ENCODE measurements at places on chromosomes 4 and X.

DNA sequence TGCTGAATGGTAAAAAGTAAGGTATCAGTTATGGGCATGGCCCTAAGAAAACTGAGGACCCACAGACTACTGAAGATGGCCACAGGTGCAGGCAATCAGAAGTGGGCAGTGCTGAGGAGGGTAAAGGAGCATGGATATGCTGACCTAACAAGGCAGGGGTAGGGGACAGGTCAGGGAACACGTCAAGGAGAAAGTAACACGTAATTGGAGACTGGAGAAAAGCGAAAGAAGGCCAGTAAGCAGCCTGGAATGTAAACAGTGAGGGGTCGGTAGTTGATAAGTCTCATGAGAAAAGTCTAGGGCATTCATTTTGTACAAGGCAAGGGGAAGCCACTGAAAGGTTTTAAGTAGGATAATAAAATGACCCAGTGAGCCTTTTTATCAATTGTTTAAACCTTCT lies 153.3 kb downstream of the PRDM5 start:
- DNase-seq: no peak

DNA sequence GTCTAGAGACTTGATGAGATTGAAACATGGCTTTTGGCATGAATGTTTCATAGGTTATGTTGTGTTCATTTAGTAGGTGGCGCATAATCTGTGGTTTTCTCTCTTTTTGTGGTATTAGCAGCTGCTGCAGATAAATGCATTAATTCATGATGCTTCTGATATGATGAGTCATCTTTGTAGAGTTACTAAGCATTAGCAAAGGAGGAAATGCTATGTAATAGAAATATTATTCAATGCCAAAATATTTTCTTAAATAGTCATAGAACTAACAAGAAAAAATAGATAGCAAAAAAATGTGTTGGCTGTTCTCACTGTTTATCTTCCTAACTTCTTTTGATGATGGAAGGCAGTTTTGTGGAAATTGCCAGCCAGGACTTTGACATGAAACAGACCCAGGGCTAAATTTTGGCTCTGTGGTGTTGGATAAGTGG lies 3.6 kb downstream of the ZXDB start:
- no peak for DNase-seq

DNA sequence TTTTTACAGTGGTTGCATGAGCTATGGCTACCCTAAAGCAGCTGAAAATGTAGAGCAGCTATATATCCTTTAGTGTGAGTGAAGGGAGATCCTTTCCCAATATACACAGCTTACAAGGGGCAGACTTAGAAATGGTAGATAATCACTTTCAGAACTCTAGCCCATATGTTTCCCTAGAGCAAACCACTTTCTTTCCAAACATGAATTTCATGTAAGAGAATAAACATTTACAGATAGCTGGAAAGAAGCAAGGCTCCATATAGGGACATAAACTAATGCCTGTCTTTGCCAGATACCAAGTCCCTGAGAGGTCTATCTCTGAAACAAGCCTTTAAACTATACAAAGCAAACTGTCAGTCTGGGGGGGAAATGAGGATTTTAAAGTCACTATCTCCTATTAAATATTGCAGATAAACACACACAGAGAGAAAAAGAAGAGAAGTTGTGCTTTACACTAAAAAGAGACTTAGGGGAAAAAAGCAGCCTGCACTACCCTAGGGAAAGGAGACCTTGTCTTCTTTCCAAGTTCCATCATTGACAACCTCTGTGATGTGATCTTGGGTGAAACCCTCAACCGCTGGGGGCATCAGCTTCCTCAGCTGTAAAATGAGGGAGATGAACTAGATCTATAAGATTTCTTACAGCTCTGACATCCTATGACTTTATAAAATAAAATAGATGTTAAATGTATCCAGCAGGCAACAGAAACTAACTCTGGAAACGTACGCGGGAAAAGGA lies 73.6 kb downstream of the TMEM156 start:
- DNase-seq: no peak

DNA sequence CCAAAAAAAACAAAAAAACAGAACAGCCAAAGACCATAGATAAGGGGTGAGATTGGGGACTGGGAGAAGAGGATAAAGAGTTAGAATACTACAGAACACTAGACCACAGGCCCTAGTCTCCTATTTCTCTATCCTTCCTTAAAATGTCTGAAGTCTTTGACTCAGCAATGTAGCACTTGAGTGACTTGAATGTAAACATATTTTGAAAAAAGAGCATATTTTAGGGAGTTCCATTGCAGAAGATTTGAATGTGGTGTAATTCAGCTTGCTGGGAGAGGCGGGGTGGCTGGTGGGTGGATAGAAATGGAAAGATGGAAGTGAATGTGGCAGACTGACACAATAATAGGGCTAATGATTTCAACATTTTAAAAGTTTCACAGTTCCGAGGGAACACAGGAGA lies 144.9 kb downstream of the CHIC2 start:
- no peak for DNase-seq

- DNase-seq: no peak
Observed at GRCh38 chr4:18798123-18798522, 776.6 kb upstream of the LCORL start.

GRCh38 chr4:29423836-29424721 lies 1296.1 kb upstream of the PCDH7 start:
- no peak for DNase-seq

DNA sequence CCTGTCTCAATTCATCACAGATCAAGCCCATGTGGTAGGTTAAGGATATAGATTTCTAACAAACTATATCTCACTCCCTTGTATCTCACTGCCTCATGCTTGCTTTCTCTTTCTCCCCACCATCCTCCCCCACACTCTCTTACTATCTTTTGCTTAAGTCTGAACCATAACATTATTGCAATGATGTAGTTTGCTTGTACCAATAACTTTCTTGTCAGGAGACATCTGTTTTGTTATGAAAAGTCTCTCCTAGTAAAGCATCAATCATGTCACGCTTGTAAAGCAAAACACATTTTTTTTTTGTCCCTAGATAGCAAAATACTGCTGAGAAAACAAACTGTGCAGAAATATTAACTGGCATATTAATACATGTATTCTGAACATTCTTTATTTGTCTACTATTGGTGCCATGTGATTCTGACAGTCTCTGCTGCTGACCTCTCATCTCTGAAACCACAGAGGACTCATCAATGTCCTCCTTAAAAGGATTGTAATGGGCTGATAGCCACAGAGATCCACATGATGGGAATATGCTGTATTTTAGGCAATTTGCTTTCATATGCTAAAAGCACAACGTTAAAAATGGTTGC lies 217.5 kb downstream of the VEGFC start:
- no peak for DNase-seq

- no peak for DNase-seq
Observed at GRCh38 chr4:2006956-2007653, 1.7 kb downstream of the NELFA start.

GRCh38 chr4:138200236-138200590 lies 41.9 kb downstream of the SLC7A11 start:
- no peak for DNase-seq

GRCh38 chr4:159019356-159019755 lies 83.5 kb upstream of the RAPGEF2 start:
- no peak for DNase-seq

DNA sequence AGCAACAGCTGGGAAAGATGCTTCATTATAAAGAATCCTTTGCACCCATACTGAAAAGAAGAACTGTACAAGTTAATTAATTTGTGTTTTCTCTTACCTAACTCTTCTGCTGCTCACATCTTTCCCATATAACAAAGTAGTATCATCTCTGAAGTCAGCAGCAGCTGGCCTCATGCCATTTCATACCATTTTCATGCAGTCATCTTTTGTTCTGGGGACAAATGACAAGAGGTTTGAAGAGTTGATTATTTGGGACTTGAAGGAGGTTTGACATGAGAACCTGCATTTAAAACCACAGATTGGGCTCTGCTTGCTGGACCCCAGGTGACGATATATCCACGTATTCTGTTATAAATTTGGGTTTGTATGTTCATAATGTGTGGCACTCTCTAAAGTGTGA lies 430.3 kb downstream of the SPRY1 start:
- no peak for DNase-seq

GRCh38 chrX:9369802-9370291 lies 95.0 kb upstream of the TBL1X start:
- no peak for DNase-seq

DNA sequence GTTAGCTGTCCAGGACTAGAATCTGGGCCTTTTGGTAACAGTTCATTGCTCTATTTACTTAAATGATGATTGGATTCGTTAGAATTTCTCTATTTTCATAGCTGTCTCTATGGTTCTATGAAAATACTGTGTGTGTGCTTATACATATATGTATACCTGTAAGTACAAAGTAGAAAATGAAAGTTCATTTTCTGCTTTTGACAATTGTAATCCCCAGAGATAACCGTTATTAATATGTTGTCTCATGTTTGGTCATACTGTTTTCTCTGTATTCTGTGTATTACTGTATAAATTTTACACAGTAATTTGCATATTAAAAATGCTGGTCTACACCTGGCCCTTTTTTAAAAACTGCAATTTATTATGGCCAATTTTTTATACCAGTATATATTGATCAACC lies 55.4 kb downstream of the CLCN3 start:
- no peak for DNase-seq

DNA sequence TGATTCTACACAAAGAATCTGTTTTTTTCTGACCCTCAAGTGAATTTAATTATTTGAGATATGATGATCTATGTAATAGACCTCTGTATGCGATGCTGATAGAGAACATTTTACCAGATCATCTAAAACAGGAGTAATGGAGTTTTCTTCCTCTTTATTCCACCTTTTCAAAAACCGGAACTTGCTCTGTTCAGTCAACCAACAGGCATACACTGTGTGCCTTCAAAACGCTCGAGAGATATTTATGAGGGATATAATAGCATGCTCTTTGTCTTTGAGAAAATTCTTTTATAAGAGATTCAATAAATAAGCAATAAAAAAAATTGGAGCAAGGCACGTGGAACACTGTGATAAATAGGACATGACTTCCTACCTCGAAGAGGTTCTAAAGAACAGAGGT lies 2.0 kb downstream of the NYX start:
- DNase-seq: no peak

GRCh38 chrX:38484607-38485498 lies 76.5 kb upstream of the TSPAN7 start:
- DNase-seq: no peak

GRCh38 chrX:10169175-10169574 lies 12.4 kb downstream of the CLCN4 start:
- DNase-seq: no peak

- DNase-seq: no peak
Observed at GRCh38 chr4:138706201-138706600, 309.4 kb upstream of the NOCT start.

- DNase-seq: no peak
Observed at GRCh38 chrX:154979629-154980028, 42.9 kb downstream of the F8 start.

- no peak for DNase-seq
Observed at GRCh38 chrX:23908219-23909004, 606 bp downstream of the CXorf58 start.

GRCh38 chrX:110108381-110108821 lies 105.5 kb downstream of the TMEM164 start:
- no peak for DNase-seq

DNA sequence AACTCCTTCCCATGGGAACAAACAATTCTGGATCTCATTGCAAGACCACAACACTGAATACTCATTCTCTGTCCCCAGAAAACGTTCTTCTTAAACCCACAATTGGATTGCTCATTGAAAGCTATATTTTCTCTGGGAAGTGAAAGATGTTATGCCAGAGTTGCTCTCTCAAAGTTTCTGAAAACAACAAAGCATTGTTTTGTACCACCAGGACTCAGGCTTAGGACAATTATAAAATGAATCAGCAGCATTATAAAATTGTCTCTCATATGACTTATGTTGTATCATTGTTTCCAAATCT lies 26.5 kb downstream of the TFDP3 start:
- DNase-seq: no peak

GRCh38 chrX:76147106-76147505 lies 25.8 kb upstream of the PBDC1 start:
- no peak for DNase-seq

DNA sequence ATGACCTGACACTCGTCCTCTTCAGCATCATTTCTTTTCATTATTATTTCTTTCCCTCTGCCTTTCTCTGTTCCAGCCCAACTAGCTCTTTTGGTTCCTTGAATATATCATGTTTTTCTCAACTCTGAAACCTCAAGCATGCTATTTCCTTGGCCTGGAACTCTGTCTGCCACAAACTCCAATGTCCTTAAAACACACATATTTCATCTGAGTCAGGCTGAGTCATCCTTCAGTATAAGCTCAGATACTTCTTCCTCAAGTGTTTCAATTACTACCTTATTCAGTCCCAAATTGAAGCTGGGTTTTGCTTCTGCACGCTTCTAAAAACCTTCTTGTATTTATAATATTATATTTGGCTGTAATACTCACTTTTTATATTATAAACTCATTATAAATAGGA lies 424.2 kb downstream of the PDGFC start:
- DNase-seq: no peak

DNA sequence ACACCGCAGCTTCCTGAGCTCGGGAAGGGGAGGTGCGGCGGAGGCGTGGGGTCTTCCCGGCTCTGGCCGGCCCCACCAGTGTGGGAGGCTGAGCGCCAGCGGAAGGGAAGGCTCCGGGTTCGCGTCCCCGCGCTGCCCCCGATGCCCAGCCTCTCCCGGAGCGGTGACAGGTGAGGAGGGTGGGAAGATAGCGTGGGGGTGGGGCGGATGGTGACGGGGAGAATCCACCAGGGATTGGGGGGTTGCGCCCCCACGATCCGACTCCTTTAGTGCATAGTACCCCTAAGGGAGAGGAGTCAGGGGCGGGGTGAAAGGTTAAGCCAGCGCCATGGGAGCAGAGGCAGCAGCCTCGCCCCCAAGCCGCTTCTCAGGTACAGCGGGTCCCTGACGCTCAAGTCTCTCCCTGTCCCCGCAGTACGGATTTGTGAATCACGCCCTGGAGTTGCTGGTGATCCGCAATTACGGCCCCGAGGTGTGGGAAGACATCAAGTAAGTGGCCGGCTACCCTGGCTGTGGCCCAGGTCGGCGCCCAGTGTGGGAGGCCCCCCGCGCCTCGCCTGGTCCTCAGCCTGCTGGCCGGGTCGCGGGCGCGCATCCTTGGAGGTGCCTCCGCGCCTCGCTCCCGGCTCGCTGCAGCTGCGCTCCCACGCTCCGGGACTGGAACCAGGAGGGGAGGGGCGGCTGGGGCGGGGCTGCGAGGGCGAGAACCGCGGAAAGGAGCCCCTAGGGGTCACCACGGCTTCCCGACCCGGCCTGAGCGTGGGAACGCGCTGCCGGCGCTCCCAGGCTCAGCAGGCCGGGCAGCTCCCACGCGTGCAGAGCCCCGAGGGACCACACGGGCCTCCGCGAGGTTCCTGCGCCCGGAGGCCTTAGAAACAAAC lies 791 bp downstream of the GUCY1B1 start:
- DNase-seq: no peak

DNA sequence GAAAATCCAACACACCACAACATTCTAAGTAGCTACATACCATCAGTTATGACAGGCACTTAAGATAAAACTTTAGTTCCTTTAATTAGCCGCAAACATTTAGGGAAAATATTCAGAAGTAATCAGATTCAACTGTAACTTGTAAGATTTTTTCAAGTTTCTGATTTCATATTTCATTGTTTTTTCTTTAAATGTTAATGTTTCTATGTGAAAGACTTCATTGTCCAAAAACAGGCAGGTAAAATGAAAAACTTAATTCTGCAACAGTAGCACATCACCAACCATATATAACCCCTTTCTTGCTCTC lies 11.6 kb upstream of the ODAM start:
- DNase-seq: no peak

GRCh38 chr4:132065940-132066495 lies 1083.1 kb upstream of the PCDH10 start:
- no peak for DNase-seq

- DNase-seq: no peak
Observed at GRCh38 chr4:152554742-152555141, 18.9 kb upstream of the FBXW7 start.
